ENCODE measurements at places on chromosomes 11 and 22.
A peak's percentile ranks its signal among the peaks of the same experiment; 100 is the strongest.

- DNase-seq: no peak
These were observed 247.3 kb downstream of the MN1 start for GRCh38 chr22:27554106-27554811.

DNA sequence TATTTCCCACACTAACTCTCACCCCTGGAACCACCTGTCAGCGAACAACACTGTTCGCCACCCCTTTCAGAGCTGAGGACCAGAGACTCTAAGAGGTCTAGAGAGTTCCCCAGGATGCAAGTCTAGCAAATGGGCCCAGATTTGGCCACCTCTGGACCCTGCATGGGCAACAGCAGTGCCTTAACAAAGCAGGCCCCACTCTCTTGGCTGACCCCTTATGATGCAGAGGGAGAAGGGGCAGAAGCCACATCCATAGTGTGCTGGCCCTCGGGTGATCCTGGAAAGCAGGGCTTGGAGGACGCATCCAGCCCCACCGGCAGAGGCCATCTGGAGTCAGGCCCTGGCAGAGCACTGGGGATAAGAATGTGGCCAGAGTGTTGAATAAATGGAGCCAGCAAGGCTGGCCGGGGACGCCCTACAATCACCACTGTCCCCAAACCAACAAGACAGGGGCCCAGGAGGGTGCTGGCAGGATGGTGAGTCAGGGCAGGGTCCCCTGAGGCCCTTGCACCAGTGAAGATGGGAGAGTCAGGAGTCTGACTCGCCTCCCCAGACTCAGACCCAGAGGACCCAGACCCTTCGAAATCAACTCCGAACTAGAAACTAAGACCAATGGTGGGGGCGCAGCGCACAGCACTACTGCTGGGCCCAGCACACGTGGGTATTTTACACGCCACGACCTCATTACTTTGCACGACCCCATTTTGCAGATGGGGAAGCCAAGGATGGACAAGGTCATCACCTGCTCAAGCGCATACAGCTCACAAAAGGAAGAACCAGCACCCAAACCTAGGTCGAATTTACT, 6.5 kb downstream of the CSNK1E start:
- no peak for DNase-seq

DNA sequence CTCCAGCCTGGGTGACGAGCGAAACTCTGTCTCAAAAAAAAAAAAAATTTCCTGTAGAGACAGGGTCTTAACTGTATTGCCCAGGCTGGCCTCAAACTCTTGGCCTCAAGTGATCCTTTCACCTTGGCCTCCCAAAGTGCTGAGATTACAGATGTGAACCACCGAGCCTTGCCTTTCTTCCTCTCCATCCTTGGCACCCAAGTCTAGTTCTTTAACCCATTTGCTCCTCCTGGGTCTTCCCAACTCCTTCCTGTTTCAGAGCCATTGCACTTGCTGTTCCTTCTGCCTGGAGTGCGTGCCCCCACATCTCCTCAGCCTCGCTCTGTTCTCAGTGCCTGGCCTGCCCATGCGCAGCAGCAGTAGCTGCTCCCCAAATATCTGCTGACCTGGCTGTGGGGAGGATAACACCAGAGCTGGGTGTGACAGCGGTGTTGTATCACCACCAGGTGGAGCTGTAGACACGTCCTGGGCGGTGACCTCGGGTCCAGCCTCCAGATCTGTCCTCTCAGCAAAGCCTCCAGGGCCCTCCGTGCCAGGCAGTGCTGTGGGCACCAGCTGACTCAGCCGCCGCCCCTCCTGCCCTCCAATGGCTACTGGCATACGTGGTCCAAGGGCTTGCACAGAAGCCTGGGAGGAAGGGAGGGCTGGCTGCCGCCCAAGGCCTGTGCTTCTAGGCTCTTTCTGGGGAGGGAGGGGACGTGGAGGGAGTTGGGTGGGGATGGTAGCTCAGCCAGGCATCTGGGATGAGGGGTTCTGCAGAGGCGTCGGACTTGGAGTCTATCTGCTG, 22.0 kb downstream of the TEF start:
- peak; percentile 71 for DNase-seq

GRCh38 chr11:117202386-117203068, 3.4 kb downstream of the TAGLN start:
- DNase-seq: no peak

- DNase-seq: no peak
These were observed 272.8 kb downstream of the FAM76B start for GRCh38 chr11:95516786-95517185.

GRCh38 chr11:71562120-71562519, 3.2 kb upstream of the KRTAP5-10 start:
- no peak for DNase-seq

GRCh38 chr11:107140983-107141382, 122.7 kb upstream of the GUCY1A2 start:
- DNase-seq: no peak

DNA sequence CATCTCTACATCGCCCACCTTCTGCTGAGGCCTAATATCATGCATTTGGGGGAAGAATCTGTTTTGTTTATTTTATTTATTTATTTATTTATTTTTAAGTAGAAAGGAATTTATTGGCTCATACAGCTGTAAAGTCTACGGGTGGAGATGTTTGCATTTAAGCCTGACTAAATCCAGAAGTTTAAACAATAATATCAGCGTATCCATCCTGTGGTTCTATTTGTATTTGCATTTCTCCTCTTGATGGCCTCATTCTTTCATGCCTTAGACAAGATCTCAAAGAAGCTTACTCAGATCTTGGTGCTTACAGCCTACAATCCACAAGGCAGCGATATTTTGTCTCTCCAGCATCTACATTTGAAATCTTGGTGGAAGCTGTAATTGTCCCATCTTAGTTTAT, 67.1 kb upstream of the CARD18 start:
- no peak for DNase-seq

DNA sequence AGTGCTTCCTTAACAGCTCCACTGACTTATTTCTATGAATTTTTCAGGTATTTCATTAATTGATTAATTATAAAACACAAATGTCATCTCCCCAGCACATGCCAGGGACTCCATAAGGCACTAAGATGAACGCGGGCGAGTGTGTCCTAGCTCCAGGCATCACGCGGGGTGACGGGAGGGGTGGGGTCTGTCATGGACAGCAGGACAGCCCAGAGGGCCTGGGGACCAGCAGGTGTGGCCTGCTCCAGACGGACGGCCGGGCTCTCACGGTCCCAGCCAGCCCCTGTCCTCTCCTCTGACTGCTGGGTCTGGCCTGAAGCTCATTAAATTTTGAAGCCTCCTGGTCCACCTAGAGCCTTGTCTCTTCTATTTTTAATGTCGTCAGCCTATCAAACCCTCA, 531.1 kb downstream of the BRD1 start:
- no peak for DNase-seq

DNA sequence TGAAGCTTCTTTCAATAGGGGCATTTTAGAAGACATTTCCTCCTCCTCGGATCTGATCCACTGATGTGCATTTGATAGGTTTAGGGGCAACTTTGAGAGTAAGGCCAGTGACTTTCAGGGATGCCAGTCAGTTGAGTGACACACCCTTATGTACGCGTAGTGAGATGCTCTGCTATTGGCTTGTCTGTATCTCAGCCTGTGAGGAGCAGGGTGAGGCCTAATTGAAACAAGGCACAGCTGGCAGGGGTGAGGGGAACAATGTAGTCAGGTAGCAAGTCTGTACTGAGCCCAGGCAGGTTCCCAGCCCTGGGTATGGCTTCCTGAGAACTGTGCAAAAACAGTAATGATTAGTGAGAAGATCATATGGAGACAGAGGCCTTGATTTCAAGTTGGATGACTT, 61.5 kb downstream of the STIM1 start:
- no peak for DNase-seq

DNA sequence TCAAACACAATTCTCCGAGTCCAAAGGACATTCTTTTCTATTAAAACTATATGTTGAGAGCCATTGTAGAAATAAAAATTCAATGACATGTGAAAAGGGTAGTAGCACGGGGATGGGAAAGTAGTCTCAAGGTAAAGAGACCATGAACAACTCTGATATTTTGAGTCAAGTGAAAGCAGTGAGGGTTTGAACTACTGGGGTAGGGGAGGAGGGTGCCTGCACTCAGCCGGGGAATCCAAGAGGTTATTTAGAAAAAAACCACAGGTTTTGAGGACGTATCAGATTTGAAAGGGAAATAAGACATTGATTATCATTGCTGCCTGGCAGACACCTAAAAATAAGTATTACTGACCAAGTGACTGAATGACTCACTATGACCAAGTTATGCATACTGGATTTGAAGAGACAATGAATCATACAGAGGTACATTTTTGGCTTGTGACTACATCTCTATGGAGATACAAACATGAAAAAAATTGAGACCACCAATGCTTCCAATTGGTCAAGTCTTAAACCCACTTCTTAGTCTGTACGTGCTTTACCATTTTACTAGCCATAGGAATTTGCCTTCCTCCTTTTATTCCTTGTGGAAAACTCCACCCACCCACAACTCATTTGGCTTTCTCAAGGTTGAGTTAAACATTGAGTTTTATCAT, 2.2 kb upstream of the OR52H1 start:
- no peak for DNase-seq

GRCh38 chr11:15145615-15146014, 30.9 kb downstream of the INSC start:
- no peak for DNase-seq

DNA sequence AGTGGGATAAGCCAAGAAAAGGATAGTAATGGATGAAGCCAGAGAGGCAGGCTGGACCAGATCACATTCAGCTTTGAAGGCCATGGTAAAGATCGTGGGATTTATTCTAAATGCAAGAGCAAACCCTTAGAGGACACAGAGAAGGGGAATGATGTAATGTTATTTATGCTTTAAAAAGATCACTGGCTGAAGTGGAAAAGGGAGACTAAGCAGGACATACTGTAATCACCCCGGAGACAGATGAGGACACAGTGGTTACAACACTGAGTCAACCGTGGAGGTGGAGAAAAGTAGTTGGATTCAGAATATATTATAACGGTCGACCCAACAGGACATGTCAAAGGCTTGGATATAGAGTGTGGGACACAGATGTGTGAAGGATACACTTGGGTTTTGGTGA, 38.5 kb downstream of the CDON start:
- no peak for DNase-seq

DNA sequence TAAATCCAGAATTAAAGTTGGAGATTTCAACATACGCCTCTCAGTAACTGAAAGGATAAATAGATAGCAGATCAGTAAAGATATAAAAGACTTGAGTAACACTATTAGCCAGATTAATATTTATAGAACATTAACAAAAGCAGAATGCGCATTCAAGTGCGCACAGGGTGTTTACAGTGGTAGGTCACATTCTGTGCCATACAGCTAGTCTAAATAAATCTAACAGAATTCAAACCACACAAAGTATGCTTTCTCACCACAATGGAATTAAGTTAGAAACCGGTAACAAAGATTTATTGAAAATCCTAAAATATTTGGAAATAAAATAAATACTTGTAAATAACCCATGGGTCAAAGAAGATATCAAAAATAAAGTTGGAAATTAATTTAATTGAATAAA, 341.0 kb downstream of the DYNC2H1 start:
- DNase-seq: no peak

GRCh38 chr11:33618351-33618710, 82.3 kb downstream of the C11orf91 start:
- DNase-seq: no peak

GRCh38 chr22:17250380-17251082, 31.3 kb upstream of the ADA2 start:
- no peak for DNase-seq

- no peak for DNase-seq
These were observed 393.2 kb upstream of the TENM4 start for GRCh38 chr11:79834015-79834414.

DNA sequence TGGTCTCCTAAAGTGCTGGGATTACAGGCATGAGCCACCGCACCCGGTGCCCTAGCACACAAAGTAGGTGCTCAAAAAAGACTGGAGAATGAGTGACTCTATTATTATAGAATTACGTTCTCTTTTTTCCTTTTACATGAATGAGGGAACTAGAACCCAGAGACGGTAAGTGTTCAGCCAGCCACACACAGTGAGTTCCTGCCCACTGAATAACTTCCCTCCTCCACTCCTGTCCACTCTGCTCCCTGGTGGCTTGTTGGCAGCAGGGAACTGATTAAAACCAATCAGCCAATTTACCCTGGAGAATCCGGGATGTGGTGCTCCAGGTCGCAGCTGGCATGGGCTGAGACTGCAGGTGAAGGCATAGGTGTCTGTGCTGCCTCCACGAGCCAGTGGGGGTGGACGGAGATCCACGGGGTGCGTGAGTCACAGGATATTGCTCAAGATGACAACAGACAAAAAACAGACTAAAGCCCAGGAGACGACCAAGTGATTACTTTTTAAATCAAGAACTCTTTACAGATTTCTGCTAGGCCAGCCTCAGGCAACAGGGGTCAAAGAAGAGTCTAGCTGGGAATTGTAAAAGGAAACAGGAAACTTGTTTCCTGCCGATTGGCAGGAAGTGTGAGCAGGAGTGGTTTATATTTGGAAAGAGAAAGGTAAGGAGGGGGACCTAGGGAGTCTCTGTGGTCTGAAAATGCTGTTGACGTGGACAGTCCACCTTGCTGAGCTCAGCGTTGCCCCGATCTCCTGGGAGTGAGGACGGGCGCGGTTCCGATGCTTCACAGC, 95.2 kb upstream of the TP53I11 start:
- no peak for DNase-seq

DNA sequence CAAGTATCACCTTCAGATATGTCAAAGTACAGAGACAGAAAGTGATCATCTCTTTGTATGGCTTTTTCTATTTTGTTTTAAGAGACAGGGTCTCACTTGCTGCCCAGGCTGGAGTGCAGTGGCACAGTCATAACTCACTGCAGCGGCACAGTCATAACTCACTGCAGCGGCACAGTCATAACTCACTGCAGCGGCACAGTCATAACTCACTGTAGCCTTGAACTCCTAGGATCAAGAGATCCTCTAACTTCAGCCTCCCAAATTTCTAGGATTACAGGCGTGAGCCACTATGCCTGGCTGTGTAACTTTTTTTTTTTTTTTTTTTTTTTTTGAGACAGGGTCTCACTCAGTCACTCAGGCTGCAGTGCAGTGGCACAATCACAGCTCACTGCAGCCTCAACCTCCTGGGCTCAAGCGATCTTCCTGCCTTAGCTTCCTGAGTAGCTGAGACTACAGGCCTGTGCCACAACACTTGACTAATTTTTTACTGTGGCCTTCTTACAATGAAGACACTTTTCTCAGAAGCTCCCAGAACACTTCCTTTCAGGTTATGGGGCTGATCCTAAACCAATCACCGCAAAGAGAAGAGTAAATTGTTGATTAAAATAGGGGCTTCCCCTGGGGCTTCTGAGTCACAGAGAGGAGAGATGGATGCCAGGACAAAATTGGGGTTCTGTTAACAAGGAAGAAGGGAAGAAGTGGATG, 9.0 kb upstream of the HIKESHI start:
- no peak for DNase-seq

- no peak for DNase-seq
These were observed 80.8 kb downstream of the TNRC6B start for GRCh38 chr22:40258501-40258915.
